BE2C (cell line): ENCODE measurements at places on chromosomes 4 and X.

DNA sequence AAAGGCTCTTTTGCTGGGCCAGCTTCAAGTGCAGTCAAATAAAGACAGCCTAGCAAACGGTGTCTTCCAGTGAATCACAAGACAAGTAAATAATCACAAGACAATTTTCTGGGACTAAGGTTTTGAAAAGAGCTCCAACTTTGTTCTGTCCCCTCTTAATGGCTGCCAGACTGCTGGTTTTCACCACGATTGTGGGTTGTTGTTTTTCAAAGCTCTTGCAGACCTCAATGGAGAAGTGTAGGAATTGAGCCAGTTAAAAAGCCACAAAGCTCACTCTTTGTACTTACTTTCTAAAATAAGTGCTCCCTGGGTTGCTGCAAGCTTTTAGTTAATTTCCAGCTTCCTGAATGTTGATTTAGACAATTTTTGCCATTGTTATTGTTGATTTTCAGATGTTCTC, 405.8 kb upstream of the HTR2C start:
- DNase-seq: no peak

DNA sequence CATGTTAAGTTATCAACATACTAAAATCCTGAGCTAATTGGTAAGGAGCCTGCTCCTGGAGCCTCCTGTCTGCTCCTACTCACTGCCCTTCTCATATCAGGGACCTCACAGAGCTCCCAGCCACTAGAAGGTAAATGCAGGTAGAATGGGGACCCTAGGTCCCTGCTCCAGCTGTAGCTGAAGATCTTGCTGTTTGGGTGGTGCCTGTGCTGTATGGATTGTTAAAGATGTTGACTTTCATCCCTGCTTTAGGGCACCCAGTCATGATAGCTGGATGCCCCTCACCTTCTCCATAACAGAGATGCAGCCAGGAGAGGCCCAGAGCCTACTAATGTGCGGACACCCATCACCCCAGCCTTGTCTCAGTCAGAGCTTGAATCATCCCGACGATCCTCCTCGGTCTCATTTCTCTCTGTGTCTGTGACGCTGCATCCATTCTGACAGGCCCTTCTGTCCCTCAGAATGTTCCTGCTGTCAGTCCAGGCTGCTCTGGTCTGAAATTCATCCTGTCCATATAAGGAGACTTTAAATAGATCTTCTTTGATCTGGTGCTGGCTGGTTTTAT, 341.7 kb upstream of the GATB start:
- DNase-seq: no peak

- no peak for DNase-seq
These were observed 181.6 kb downstream of the MAPK10 start for GRCh38 chr4:86178211-86178610.

DNA sequence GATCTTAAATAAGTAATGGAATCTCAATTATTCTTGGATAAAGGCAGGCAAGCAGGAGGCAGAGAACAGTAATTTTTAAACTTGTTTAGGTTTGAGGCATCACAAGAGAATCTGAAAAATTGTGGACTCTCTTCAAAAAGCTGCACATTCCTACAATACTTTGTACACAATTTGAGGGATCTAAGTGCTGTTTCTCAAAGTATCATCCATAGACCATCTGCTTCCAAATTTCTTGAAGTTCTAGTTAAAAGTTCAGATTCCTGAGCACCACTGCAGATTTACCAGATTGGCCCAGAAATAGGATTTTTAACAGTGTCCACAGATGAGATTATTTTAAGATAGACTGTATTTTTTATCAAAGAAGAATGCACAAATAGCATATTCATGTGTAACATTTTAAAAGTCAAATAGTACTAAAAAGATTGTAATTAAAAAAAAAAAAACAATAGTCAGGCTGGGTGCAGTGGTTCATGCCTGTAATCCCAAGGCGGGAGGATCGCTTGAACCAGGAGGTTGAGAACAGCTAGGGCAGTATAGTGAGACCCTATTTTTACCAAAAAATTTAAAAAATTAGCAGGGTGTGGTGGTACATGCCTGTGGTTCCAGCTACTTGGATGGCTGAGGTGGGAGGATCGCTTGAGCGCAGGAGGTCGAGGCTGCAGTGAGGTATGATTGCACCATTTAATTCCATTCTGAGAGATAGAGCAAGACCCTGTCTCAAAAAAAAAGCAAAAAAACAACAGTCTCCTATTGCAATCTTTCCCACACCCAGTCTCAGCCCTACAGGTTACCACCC, 14.2 kb upstream of the FNIP2 start:
- DNase-seq: no peak

DNA sequence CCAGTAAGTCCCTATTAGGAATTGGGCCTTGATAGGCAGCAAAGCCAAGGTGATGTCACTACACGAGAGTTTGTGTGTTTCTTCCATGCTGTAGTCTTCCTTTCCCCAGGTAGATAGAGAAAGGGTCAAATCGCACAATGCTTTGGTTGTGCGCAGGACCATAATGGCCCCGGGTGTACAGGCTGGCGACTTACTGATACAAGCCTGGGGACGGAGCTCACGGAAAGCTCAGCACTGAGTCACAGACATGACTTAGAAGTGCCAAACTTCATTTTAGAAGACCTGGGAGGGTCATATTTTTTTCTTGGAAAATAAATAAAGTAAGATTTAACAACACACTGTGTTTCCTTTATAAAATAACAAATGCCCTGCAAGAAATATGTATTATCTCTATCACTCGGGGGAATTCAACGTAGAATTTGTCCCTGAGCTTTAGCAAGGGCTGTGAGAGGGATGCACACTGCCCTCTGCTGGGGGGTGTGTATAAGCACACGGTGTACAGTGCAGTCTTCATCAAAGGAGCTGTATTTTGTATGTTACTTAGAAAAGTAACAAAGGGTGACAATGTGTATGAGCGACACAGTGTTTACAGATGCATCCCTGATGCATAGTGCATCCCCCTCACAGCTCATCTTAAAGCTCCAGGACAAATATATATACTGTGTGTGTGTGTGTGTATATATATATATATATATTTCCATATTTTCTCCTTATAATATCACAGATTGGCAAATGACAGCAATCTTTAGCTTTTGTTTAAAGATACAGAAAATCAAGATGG, 254.5 kb upstream of the VEGFC start:
- DNase-seq: peak; percentile 78

DNA sequence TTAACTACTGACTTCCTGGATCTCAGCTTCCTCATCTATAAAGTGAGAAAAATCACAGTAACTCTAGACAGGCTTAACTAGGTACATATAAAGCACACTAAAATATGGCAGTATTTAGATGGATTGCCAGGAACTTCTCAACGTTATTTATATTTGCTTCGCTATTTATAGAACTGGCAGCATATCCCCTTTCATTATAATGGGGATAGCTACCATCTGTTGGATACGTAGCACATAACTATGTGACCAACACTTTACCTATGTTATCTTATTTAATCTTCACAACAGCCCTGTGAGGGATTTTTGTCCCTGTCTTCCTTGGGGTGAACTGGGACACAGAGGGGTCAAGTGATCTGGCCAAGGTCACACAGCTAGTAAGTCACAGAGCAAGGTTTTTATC, 64.6 kb downstream of the ENPEP start:
- no peak for DNase-seq

DNA sequence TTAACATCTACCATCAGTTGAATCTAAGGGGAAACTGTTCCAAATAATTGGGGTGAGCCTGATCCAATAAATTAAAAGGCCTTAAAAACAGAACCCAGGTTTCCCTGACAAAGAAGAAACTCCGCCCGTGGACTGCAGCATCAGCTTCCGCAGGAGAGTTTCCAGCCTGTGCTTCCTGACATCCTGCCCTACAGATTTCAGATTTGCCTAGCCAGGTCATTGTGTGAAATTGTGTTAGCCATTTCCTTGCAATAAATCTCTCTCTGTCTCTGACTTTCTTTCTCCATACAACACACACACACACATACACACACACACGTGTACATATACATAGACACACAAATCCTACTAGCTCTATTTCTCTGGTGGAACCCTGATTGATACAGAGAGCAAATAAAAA, 48.3 kb upstream of the LCORL start:
- no peak for DNase-seq

- DNase-seq: no peak
These were observed 328.2 kb downstream of the DKK2 start for GRCh38 chr4:106707776-106708463.

DNA sequence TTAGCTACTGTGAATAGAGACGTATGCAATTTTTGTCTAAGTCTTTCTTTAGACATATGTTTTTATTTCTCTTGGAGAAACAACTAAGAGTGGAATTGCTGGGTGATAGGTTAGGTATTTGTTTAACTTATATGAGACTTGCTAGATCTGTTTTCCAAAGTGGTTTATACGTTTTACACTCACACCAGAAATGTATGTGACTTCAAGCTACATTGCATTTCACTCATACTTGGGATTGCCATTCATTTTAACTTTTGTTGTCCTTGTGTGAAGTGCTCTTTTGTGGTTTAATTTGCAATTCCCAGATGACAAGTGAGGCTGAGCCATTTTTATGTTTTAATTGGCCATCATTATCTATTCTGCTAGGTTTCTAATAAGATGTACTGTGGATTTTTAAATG, 817.2 kb downstream of the GLUD2 start:
- no peak for DNase-seq

- no peak for DNase-seq
These were observed 4.2 kb upstream of the NLGN3 start for GRCh38 chrX:71140440-71140839.

- DNase-seq: no peak
These were observed 1015.0 kb upstream of the GRID2 start for GRCh38 chr4:91288702-91289311.

- DNase-seq: no peak
These were observed 1.4 kb downstream of the POU4F2 start for GRCh38 chr4:146640021-146640464.

- no peak for DNase-seq
These were observed 46.4 kb downstream of the SH2D1A start for GRCh38 chrX:124392794-124393193.

DNA sequence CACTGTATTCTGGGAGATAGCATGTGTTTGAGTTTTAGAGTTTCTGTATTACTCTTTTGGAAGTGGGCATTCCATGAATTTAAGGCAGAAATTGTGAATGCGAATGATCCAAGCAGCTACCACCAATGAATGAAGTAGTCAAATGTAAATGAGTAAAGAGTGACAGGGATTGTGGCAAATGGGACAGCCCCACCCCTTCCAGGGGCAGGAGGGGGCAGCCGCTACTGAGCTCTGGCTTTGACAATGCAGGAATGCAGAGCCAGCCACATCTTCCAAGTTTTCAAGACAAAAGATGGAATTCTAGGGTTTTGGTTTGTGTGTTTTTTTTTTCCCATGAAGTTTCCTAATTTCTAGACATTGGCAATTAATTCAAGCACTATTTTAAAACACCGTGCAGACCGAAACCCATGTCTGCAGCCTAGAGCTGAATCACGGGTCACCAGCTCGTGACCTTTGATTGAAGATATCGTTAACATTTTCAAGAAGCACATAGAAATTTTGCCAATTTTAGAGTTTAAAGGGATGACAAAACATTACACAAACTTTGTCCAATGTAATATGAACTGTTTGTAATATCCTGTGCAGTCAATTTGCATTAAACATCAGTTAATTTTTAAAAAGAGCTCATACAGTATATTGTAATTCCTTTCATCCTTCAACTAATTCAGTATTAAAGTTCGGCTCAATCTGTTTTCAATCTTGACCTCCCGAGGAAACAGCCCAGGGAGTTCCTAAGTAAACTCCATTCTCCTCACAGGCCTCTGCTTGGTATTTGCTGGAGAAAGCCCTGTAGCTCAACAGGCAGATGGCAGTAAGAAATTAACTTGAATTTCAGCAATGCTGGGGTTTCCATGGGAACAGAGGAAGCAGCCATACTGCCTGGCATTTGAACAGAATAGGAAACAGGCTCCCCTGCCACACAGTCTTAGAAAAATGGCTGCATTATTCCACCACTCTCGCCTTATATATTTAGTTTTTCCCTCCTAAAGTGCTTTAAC, 83.4 kb downstream of the UCHL1 start:
- peak; percentile 64 for DNase-seq

DNA sequence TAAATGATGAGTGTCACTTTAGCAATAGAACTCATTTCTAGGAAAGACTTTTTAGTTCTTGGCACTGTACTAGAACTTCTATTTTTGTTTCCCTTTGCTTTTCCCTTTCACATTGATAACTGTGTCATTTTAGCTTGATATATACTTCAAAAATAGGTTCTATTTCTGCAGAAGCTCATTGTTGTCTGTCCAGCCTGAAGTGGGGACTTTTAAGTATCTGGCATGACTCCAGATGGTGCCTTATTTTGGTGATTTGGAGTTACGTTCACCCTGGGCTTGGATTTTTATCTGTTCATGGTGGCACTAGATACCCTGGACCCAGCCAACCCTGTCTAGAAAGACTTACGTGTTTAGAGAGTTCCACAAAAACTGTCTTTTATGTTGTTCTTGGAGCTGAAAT, 3.4 kb downstream of the ABHD18 start:
- no peak for DNase-seq

DNA sequence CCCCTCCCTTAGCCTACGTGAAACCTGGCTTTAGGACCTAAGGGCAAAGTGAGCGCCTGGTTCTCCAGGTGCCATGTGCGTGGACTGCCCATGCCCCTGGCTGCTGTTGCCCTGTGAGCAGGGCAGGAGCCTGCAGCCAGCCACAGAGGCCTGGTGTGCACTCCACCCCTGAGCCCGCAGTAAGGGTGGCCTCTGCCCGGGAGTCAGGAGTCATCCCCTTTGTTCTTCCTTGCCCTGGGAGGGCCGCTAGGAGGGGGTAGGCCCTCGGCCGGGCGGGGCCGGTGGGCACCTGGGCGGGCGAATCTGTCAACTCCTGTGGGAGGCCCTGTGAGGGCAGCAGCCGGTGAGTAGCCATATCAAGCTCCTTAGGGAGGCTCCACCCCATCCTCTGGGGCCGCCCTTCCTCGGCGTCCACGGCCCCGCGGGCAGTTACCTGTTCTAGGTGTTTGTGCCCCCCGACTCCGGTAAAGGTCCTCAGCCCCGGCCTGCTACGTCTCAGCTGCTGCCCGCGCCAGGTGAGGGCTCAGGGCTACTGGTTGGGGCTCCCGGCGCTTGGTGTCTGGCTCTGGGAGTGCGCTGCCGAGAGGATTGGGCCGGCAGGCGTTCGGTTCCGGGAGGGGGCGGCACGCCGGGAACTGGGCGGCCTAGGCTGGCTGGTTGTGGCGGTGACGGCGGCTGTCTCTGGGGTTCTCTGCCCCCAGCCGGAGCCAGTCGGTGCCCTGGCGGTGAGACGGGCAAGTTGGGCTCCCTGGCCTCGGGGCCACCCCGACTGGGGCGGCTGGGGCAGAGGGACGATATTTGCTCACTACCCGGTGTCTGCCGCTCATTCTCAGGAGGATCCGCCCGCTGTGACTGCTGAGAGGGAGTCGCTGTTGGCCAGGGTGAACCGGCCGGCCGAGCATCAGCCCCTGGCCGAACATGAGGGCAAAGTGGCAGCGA, 1060.2 kb downstream of the TECRL start:
- DNase-seq: no peak
